Endothelial cell (in vitro differentiated cells): ENCODE measurements at places on chromosomes 1 and 21. TPM values are rescaled to one million over a fixed set of nuclear protein-coding genes. Genes with fewer than 3 reads are reported as not detected.

NEK2 gene
- total RNA-seq, result 3.9 TPM

DNA sequence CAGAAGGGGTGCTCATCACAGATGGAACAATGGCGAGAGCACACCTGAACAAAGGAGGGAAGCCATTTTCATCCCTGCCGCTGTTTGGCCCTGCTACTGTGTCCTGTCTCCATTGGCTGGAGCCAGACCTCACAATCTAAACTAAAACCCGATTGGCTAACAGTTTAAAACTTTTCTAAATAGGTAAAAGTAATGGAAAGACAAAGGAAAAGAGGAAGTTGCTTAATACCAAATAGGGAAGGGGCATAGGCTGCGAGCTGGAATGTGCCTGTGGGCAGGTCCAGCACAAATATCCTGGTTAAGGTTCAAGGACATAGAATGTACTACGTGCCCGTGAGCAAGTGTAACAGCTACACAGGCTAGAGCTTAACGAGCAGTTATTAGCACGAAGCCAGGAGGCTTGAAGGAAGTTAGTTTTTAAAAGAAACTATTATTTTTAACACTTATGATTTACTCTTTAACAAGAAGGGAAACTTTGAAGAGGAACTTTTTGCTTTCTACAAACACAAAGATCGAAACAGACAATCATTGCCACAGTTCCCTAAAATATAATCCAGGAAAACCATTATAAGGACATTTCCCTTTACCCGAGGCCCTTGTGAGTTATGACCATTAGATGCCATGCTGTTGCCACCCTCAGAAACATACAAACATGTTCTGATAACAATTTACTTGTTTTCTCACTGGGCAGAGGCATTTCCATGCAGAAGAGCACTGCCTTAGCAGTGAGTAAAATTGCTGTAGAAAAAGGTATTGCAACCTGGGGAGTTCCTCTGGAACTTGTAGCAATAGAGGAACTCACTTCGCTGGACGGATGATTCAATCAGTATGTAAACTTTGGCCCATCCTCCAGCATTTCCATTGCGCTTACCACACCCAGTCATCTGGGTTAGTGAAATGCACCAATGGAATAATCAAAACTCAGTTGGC is 4.8 kb upstream of the PTTG1IP start:
- no peak for DNase-seq

SPOCD1 gene
- 1.5 TPM for total RNA-seq

GRCh38 chr1:182368903-182369302 is 22.7 kb downstream of the GLUL start:
- no peak for DNase-seq
